HepG2 (cell line): ENCODE measurements at places on chromosomes 12 and 14.

GRCh38 chr14:79438696-79439342 lies 772.5 kb downstream of the DIO2 start:
- no peak for DNase-seq

- no peak for DNase-seq
These were observed 160.7 kb upstream of the LRFN5 start for GRCh38 chr14:41446008-41446407.

DNA sequence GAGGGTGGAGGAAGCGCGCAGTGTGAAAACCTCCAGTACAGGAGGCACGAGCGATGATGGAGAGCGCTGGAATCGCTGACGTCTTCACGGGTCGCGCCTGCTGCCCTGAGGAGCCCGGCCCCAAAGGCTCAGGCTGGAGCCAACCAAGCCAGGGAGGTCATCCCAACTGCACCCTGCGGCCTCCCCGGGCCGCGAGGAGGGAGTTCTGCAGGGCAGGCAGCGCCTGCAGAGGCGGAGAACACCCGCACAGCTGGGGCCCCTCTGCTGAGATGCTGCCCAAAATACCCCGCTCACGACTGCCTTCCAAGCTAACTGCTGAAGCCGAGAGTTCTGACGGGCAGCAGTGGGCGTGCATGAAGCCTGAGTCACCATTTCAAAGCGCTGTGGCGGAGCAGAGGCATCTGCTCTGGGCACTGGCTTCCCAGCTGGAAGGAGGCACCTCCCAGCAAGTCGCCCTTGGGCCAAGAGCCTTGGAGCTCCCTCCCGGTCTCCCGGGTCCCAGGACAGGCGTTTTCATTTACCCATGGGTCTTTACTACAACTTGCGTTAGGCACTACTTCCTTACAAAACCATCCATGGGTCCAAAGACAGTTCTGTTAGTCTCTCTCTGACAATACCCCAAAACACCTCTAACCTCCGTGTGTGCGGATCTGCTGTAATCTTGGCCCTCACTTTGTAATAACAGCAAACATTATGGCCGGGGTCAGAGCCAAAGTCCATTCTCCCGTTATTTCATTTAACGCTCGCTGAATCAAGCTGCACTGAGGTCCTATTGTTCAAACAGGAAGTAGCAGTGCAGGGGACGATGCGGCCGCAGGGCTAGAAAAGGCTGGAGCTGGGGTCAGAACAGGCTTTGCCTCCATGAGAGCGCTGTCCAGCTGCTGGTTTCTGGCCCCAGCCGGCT lies 60.1 kb upstream of the RIMBP2 start:
- DNase-seq: peak; percentile 97

DNA sequence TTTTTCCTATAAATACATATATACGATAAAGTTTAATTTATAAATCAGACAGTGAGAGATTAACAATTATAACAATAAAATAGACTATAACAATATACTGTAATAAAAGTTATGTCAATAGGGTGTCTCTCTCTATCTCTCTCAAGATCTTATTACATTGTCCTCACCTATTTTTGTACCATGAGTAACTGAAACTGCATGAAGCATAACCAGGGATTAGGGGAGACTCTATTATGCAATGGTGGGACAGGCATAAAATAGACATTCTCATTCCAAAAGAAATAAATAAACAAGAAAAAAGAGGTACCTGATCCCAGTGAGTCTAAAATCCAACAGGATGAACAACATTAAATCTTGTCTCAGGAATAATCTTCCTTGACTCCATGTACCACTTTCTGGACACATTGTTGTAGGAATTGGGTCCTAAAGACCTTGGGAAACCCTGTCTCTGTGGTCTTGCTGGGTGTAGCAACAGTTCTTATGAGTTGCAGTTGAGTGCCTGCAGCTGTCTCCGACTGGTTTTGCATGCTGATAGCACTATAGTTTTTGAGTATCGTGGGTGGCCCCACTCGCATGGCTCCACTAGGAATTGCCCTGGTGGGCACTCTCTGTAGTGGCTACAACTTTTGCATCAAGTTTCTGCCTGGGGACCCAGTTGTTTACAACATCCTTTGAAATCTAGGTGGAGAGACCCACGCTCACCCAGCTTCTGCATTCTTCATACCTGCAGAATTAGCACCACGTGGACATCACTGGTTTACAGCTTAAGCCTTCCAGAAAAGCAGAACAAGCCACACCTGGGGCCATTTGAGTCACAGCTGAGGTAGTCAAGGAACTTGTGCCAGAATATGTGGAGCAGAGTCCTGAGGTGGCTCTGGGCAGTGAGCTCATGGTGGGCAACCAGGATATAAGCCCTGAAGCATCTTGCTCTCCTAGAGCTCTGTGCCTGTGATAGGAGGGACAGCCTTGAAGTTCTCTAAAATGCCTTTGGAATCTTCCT lies 204.7 kb downstream of the KITLG start:
- DNase-seq: no peak

GRCh38 chr14:60989599-60989998 lies 8.6 kb downstream of the SLC38A6 start:
- DNase-seq: no peak

- no peak for DNase-seq
These were observed 182.3 kb downstream of the SYNE2 start for GRCh38 chr14:64035143-64035542.

DNA sequence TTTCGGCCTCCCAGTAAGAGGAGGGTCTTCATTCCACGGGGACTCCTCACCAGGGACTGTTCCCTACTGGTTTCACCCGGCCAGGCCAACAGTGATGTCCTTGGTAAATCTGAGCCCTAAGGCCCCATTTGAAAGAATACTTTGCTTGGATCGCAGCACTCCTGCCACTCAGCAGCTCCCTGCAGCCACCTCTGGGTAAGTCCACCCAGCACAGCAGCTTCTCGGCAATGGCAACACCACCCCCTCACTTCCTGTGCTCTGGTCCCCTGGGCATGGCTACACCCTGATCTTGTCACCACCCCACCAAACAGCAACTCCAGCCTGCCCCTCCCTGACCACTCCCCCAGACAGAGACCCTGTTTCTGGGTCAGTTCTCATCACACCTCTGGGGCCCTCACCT lies 100.3 kb downstream of the SETD3 start:
- no peak for DNase-seq

DNA sequence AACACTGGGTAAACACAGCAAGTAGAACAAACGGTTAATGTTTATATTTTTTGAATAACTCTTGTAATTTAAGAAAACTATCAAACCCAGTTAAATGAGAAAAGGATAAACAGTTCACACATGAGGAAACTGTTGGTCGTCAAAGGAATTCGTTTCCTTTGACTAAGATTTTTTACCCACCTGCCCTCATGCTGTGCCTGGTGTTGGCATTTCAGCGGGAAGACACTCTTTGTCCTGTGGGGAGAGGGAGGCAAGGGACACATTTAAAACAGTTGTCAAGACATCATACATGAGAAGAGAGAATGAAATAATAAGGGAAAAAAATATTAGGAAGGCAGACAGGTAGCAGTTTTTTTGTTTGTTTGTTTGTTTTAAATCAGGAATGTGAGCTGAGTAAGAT lies 70.5 kb downstream of the BHLHE41 start:
- DNase-seq: no peak

- no peak for DNase-seq
These were observed 679 bp upstream of the SAV1 start for GRCh38 chr14:50668826-50669143.

- no peak for DNase-seq
These were observed 36.5 kb upstream of the IFNG-AS1 start for GRCh38 chr12:67952787-67953186.

DNA sequence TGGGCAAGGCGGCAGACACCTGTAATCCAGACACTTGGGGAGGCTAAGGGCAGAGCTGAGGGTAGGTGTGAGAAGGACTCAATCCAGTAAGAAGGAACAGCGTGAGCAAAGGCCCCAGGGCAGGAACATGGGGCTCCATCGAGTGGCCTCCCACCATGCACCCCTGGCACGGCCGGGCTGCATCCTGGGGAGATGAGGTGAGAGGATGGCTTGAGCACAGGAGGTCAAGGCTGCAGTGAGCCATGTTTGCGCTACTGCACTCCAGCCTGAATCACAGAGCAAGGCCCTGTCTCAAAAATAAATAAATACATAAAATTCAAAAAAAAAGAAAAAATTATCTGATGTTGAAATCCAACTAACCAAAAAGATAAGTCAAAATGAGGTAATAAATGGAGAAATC lies 58.5 kb downstream of the ARL6IP4 start:
- no peak for DNase-seq

GRCh38 chr12:63795032-63795687 lies 15.5 kb downstream of the RXYLT1 start:
- DNase-seq: no peak

- DNase-seq: no peak
These were observed 159.3 kb downstream of the KSR2 start for GRCh38 chr12:117809509-117809908.

DNA sequence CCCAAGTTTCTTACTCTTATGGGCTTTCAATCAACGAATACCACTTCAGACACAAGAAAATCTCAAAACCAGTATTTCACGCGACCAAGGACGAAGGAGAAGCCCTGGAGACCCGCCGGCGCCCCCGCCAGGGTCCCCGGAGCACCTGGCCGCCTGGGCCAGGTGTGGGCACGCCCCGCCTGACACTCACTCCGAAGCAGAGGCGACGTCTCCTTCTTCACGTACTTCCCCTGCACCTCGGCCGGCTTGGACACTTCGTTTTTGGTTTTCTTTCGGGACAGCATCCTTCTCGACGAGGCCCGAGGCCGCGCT lies 466 bp downstream of the SAV1 start:
- DNase-seq: no peak

- no peak for DNase-seq
These were observed 10.9 kb downstream of the RGS6 start for GRCh38 chr14:71942904-71943694.

GRCh38 chr12:111638556-111638955 lies 39.4 kb upstream of the ATXN2 start:
- no peak for DNase-seq

DNA sequence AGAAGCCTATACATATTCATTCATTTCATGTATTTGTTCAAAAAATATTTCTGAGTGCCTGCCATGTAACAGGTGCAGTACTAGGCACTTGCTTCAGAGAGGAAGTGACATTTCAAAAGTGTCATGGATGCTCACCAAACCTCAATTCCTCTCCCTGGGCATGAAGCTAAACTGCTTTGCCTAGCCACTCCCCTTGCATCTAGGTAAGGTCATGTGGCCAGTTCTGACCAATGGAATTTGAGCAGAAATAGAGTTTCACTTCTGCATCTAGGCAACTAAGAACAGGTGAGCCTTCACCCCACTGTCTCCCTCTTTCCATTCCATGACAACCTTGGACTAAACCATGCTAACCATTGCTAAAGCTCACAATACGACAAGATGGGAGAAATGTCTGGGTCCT lies 27.6 kb downstream of the TC2N start:
- no peak for DNase-seq

DNA sequence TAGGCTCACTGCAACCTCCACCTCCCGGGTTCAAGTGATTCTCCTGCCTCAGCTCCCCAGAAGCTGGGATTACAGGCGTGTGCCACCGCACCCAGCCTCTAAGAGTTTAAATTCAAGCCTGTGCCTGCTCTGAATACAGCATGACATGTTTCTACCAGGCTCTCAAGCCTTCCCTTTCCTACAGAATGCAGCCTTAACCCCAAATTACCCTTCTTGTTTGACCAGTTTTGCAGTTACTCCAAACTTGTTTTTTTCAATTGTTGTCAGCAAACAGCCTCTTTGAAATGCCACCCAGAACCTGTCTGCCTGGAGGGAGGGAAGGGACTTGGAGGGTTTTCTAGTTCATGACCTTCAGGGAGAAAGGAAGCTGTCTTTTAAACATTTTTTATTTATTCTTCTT lies 15.4 kb downstream of the GLTP start:
- DNase-seq: no peak

DNA sequence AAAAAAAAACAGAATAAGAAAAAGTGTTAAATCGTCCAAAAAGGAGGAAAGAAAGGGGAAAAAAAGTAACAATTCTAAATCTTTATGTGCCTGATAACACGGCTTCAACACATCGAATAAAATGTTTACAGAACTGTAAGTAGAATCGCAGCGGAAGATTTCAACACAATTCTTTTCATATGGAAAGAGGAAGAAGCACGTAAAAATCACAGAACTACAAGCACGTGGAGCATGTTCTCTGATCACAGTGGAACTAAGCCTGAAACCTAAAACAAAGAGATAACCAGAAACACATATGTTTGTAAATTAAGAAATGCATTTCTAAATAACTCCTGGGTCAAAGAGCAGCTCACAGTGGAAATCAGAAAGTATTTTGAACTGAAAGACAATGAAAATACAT lies 8.7 kb downstream of the CLEC7A start:
- no peak for DNase-seq

DNA sequence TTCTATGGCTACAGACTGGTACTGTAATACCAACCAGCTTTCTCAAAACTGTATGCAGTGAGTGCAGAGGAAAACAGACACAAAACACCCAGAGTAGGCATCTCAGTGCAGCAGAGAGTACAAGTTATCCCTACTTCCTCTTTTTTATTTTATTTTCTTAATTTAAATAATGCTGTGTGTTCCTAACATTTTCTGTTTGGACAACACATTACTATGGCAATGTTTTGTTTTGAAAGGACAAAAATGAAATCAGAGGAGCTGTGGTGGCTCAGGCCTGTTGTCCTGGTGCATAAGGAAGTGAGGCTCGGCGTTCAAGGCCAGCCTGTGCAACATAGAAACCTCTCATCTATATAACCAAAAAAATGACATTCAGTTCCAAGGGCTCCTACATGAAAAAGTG lies 33.7 kb upstream of the SELPLG start:
- DNase-seq: peak; percentile 12

DNA sequence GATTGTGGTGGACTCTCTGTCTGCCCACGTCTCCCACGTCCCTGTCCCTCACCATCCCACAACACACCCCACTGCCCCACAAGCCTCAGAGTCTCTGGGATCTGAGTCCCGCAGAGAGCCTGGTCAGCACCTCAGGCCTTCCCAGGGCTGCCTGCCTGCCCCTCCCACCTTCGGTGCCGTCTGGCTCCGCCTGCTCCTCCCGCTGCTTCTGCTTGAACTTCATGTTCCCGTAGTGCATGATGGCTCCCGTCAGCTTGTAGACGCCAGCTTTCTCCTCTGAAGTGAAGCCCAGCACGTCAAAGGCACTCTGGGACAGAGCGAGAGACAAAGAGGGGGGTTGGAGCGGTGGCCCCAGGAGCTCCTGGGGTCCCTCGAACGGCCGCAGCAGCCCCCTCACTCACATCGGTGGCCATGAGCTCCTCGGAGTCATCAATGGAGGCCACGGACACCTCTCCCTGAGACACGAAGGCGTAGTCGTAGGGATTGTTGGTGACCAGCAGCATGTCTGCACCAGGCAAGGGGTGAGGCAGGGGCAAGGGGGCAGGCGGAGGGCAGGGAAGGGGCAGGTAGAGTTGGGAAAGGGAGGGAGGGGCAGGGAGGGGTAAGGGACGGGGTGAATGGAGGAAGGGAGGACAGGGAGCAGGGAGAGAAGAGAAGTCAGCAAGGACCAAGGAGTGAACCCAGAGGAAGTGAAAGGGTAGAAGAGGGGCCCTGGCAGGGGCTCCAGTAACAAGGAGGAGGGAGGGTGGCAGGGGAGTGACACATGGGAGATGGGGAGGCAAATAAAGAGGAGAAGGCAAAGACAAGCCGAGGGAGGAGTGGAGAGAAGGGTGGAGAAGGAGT lies 5.6 kb downstream of the MYH6 start:
- no peak for DNase-seq

GRCh38 chr14:73973497-73973896 lies 23.4 kb downstream of the COQ6 start:
- no peak for DNase-seq

- no peak for DNase-seq
These were observed 154.3 kb upstream of the CCND2 start for GRCh38 chr12:4119157-4119761.
